Type B pancreatic cell (in vitro differentiated cells): ENCODE measurements at places on chromosomes 13 and 19.
A peak's percentile ranks its signal among the peaks of the same experiment; 100 is the strongest.

- no peaks in the 10 kb centered on the region for H3K36me3 ChIP-seq
- H3K4me1 ChIP-seq: no peaks in the 10 kb centered on the region
- no peaks in the 10 kb centered on the region for H3K27me3 ChIP-seq
- no peak overlapping the region for H3K4me3 ChIP-seq
These were observed 794.3 kb downstream of the LIG4 start for GRCh38 chr13:107421028-107421427.

GRCh38 chr19:4487572-4487971 lies 15.5 kb downstream of the HDGFL2 start:
- H3K36me3 ChIP-seq: peaks cover 14% of the 10 kb centered on the region
- H3K4me3 ChIP-seq: no peak overlapping the region
- H3K4me1 ChIP-seq: no peaks in the 10 kb centered on the region
- no peaks in the 10 kb centered on the region for H3K27me3 ChIP-seq
- H3K27ac ChIP-seq: no peak overlapping the region

DNA sequence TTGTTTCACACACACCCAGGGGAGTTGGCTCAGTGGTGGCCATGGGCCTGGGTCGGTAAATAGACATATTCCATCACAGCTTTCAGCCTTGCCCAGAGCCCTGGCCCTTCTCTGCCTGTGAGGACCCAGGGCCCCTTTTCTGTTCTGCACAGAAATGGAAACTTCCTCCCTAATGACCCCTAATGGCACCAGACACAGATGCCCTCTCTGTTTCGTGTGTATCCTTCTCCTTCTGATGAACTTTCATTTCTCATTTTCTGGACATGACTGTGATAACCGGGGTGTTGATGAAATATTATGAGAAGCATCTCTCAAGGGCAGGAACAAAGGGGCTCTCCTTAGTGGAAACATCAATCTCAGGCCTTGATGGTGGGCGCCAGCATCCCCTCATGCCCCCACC lies 12.8 kb downstream of the LILRA1 start:
- no peaks in the 10 kb centered on the region for H3K27me3 ChIP-seq
- H3K36me3 ChIP-seq: no peaks in the 10 kb centered on the region
- H3K4me3 ChIP-seq: no peak overlapping the region
- no peak overlapping the region for H3K27ac ChIP-seq
- no peak for DNase-seq

GRCh38 chr19:2059422-2060201 lies 8.6 kb upstream of the MKNK2 start:
- DNase-seq: no peak
- peak overlapping the region; percentile 98 for H3K27ac ChIP-seq
- H3K4me3 ChIP-seq: peak overlapping the region; percentile 90
- peaks cover 18% of the 10 kb centered on the region for H3K4me1 ChIP-seq

DNA sequence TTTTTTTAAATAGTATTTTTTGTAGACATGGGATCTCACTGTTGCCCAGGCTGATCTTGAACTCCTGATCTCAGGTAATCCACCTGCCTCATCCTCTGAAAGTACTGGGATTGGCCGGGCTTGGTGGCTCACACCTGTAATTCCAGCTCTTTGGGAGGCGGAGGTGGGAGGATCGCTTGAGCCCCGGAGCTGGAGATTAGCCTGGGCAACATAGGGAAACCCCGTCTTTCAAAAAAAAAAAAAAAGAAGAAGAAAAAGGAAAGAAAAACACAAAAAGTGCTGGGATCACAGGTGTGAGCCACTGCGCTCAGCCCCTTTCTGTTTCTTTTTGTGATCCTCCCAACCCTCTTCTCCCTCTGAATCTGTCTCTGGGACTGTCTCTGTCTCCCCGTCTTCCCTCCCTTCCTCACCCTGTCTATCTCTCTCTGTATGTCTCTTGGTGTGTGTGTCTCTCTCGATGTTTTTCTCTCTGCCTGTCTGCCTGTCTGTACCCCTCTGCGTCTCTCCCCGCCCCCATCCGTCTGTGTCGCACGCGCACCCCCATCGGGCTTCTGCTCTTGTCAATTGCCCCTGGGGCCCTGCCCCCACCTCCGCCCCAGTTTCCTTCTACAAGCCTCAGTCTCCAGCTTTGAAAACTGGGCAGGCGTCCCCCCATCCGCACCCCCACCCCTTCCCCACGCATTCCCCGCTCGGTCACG lies 540 bp upstream of the ZFP36 start:
- H3K36me3 ChIP-seq: peaks cover 6% of the 10 kb centered on the region
- peaks cover 34% of the 10 kb centered on the region for H3K4me1 ChIP-seq
- peak overlapping the region; percentile 99 for H3K27ac ChIP-seq
- no peak for DNase-seq

- no peaks in the 10 kb centered on the region for H3K27me3 ChIP-seq
- peaks cover 11% of the 10 kb centered on the region for H3K4me1 ChIP-seq
These were observed 2.7 kb upstream of the PLIN3 start for GRCh38 chr19:4870025-4870700.

GRCh38 chr13:41780715-41781706 lies 179.9 kb downstream of the VWA8 start:
- DNase-seq: no peak
- no peak overlapping the region for H3K27ac ChIP-seq
- peaks cover 8% of the 10 kb centered on the region for H3K36me3 ChIP-seq
